AG04450 (cell line): ENCODE measurements at places on chromosomes 5 and 9. TPM values are rescaled to one million over a fixed set of nuclear protein-coding genes. Genes with fewer than 3 reads are reported as not detected.

DNA sequence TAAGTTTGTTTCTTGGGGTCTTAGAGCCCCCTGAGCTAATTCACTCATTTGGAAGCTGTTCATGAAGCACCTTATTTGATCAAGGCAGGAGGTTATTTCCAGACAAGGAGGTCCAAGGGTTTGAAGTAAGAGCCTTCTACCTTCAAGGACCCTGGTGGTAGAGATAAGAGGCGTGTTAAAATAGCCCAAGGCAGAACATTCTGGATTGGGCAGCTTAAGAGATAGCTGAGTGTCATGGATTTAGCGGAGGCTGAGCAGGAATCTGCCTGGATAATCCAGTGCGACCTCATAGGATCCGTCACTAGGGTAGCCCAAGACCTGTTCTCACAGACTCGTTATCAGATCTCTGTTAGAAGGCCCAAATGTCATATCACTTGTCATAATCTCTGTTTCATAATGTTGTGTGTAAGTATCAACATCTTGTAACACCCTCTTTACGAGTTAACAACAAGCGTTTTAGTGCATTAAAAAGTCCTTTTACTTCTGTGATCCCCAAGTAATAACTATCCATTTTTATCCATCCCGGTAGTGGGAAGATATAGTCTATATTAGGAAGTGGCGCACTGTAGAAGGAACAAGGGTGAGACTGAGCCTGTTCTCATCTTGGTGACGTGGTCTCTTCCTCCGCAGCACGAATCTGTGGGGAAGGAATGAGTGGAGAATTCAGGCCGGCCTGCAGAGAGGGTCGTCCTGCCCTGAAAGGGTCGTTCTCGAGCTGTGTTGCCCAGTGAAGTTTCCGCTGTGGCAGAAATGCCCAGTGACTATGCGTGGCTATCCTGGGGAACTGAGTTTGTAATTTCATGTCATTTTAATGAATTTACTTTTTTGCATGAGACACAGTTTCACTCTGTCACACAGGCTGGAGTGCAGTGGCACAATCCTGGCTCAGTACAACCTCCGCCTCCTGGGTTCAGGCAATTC, 28.8 kb downstream of the SLC25A25 start:
- DNase-seq: no peak

DNA sequence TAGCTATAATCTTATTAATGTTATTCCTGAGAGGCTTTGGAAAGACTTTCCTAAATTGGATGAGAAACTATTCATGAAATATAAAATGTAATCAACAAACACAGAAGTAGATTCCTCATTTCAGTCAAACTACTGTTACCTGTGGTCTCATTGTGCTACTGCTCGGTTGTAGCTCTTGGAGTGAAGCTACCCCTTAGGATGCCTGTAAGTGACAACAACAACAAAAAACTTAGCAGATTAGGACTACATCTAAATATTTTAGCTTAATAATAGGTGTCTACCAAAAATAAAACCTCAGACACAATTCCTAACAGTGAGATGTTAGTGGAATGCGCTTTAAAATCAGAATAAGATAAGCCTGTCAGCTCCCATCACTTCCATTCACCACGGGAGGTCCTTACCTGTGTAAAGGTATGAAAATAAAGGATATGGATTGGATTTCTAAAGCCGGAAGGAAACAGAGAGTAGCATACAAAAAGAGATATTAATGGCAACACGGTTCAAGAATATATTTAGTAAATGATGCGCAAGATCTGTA, 369.2 kb downstream of the OSTF1 start:
- no peak for DNase-seq

DNA sequence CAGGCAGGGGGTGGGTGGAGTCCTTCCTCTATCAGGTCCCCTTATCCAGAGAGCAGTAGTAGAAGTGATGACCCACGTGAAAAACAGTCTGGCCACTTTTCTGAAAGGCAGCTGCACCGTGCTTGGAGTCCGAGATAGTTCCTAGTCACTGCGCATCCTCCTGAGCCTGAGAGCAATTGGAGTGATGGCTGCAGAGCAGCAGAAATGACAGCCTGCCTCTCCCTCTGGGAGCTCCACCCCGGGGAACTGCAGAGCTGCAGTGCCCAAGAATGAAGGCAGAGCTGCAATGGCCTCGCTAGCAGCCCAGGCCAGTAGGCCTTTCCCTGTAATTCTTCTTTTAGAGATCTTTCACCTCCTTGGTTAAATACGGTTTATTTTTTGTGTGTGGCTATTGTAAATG, 82.6 kb downstream of the CETN3 start:
- DNase-seq: no peak

DNA sequence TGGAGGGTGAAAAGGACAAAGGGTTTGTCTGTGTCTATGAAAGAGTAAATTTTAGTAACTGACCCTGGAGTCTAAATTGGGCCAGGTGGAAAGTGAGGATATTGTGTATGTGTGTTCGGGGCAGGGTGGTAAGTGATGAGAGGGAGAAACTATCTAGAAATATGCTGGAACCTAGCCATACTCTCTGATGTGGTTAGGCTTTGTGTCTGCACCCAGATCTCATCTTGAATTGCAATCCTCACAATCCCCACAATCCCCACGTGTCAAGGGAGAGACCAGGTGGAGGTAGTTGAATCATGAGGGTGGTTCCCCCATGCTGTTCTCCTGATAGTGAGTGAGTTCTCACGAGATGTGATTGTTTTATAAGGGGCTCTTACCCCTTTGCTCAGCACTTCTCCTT, 60.6 kb downstream of the COMMD10 start:
- DNase-seq: no peak

DNA sequence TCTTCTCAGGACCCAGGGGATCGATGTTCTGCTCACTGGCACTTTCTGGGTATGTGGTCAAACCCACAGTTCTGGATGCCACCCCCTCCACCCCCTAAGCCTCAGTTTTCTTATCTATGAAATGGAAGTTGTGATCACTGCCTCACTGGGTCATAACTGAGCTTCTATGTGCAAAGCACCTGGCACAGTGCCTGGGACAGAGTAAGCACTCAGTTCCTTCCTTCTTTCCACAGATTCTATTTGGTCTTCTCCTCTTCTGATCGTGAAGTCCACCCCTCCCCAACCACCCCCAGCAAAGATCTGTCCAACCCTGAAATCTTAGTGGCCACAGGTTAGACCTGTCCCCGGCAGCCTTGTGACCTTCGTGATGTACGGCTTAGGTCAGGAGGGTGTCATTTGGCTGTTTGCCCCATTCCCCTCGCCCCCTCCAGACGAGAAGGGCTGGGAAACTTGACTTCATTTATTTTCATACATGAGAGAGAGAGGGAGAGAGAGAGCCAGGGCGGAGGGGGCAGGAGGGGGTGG, 181.4 kb downstream of the FGF18 start:
- DNase-seq: no peak

GRCh38 chr9:98900244-98900643, 43.5 kb upstream of the COL15A1 start:
- DNase-seq: no peak

DNA sequence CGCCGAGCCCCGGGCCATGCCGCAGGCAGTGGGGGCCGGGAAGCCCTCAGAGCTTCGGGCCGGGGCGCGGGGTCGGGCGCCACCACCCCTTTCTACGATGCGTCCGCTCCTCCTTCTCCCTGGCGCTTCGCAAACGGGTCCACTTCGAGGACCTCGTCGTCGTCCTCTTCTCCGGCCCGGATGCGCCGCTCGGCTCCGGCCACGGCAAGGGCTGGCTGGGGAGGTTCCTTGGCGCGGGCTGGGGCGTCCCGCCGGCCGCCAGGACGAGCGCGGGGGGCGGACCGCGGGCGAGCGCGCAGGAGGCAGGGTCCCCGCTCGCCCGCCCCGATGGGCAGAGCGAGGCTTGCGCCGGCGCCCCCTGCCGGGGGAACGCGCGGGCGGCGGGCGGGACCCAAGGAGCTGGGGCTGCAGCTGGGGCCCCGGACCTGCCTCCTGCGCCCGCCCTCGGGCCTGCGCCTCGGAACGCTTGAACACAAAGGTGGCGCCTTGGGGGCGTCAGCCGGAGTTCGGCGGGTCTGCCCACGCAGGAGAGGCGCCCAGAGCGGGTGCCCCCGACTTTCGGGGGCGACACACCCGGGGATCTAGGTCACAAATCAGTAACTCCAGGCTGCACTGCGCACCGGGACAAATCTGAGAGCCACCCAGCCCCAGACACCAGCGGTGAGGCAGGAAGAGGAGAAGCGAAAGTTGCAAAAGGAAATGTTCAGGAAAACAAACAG, at the start of gene ROR2:
ROR2 (minus strand) TSS at position 283 of the 719 bp plus-strand sequence.
- DNase-seq: no peak

DNA sequence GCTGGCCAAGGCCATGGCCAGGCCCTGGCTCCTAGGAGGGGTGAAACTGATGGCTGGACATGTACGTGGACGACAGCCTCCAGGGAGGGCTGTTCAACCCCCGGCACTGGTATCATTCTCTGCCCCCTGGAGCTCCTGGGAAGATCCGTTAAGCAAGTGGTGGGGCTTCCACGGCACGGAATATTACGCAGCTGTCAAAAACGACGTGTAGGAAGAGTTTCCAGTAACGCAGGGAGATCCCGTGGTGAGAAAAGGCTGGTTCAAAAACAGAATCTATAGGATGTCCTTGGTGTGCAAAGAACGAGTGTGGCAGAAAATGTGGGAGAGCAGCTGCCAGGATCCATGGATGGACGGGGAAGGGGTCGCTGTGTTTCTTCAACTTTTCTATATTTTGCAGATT, 36.3 kb upstream of the TMEM250 start:
- DNase-seq: no peak

DNA sequence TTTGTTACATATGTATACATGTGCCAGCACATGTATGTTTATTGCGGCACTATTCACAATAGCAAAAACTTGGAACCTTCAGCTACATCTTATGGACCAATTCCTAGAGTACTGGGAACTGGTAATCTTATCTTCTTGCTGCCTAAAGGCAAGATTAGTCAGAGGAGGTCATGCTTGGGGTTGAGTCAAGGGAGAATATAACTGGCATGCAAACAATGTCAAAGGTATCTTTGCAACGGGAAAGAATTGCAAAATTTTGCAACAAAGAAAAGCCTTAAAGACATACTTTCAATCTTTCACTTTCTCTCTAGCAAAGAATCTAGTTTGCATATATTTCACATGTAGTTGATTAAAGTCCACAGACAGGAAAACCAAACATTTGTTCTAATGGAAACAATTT, 145.2 kb downstream of the EDIL3 start:
- peak; percentile 33 for DNase-seq

GRCh38 chr5:159469496-159470372, 139.4 kb upstream of the IL12B start:
- DNase-seq: no peak

DNA sequence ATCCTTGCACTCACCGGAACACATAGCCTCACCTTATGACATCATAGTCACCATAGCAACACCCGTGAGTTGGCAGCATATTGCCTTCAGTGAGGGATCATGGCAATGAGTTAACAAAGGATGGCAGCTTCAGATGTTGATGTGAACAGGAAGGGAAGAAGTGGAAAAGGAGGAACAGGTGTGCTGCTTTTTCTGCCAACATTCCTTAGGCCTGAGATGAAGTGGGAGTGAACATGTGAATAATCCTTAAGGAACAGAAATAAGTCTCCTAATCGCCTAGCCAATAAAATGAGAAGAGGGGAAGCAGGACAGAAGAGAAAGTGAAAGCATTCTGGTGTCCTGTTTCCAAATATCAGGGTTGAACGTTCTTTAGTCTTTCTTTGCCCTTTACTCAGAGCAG, 360.0 kb downstream of the BRINP1 start:
- DNase-seq: no peak

GRCh38 chr9:117548556-117548955, 133.7 kb upstream of the ASTN2 start:
- DNase-seq: no peak

- DNase-seq: no peak
These were observed 56.9 kb upstream of the COL15A1 start for GRCh38 chr9:98886691-98887229.

DNA sequence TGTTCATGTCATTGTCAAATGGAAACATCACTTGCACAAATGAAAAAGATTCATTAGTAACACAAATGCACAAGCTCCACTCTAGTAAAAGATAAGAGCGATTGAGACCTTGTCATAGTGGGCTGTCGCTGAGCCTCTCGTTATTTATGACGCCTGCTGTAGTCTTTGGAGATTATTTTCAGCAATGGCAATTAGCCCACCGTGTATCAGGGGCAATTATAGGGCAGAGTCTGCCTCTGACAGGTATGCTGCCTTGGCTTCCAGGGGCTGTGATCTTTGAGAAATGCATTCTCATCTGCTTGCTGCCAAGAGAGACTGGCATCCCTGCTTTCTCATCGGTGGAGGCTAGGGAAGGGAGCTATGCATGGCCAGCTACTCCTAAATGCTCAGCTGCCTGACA, 426.8 kb upstream of the CLINT1 start:
- no peak for DNase-seq

- DNase-seq: no peak
These were observed 20.4 kb downstream of the ZBTB5 start for GRCh38 chr9:37444890-37445289.

DNA sequence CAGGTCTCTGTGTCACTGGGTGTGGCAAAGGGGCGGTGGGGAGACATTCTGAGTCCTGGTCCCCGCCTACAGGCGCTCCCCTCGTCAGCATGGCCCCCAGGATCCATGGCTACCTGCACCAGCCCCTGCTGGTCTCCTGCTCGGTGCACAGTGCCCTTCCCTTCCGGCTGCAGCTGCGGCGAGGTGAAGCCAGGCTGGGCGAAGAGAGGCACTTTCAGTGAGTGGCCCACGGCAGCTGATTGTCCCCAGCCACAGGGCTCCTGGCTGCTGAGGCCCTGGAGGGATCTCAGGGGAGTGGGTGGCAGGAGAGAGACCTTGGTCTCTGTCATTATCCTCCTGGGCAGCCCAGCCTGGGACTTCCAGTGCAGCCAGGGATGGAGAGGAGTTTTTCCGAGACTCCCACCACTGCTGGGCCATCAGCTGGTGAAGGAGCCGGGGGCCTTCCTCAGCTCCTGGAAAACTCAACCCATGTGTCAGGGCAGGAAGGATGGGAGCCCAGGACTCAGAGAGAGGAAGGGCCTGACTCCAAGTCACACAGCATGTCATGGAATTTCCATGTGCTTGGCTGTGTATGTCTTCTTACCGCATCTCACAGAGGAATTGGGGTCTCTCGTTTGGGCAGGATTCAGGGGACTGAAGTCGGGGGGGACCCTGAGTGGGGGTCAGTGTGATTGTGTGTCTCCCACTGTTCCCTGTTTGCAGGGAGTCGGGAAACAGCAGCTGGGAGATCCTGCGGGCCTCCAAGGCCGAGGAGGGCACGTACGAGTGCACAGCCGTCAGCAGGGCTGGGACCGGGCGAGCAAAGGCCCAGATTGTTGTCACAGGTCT, 37.4 kb downstream of the HMCN2 start:
- DNase-seq: no peak

- no peak for DNase-seq
These were observed 155.5 kb downstream of the FGF10 start for GRCh38 chr5:44233691-44234090.

Gene ACTBL2
- 0.38 and 0.45 TPM in 2 replicates for polyA plus RNA-seq

Gene SMIM15
- polyA plus RNA-seq: 67.5 and 88.2 TPM in 2 replicates

Gene LPAR1
- 559 and 581 TPM in 2 replicates for polyA plus RNA-seq

Gene IL3
- polyA plus RNA-seq: not detected in 2 replicates

Gene GMCL2
- polyA plus RNA-seq: not detected in 2 replicates

Gene PIP5KL1
- 1.2 TPM in 2 replicates for polyA plus RNA-seq

Gene TAF11L14
- not detected in 2 replicates for polyA plus RNA-seq

Gene TMC1
- polyA plus RNA-seq: 0.11 TPM in 1 of 2 replicates, not detected in the other

Gene IL17B
- polyA plus RNA-seq: 0.24 TPM in 1 of 2 replicates, not detected in the other

Gene PKD2L2
- 0.09 TPM in 1 of 2 replicates, not detected in the other for polyA plus RNA-seq
